ENCODE measurements at places on chromosomes 1 and 21.

GRCh38 chr1:87273291-87273690 is 55.4 kb upstream of the LMO4 start:
- no peak for DNase-seq

- DNase-seq: no peak
These were observed 250.3 kb downstream of the KCNT2 start for GRCh38 chr1:196357913-196358312.

DNA sequence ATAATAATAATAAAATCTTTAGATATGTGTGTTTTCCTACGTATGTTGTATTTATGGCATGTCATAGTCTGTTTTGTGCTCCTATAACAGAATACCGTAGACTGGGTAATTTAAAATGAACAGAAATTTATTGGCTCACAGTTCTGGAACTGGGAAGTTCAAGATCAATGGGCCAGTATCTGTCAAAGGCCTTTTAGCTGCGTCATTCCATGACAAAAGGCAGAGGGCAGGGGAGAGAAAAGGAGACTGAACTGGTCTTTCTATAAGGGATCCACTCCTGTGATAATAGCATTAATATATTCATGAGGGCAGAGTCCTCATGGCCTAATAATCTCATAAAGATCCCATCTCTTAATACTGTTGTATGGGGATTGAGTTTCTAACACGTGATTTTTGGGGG is 7.1 kb upstream of the SFT2D2 start:
- DNase-seq: no peak

- no peak for DNase-seq
These were observed 236.9 kb upstream of the VAMP3 start for GRCh38 chr1:7534061-7534825.

GRCh38 chr1:29831500-29832117 is 595.3 kb downstream of the PTPRU start:
- no peak for DNase-seq

DNA sequence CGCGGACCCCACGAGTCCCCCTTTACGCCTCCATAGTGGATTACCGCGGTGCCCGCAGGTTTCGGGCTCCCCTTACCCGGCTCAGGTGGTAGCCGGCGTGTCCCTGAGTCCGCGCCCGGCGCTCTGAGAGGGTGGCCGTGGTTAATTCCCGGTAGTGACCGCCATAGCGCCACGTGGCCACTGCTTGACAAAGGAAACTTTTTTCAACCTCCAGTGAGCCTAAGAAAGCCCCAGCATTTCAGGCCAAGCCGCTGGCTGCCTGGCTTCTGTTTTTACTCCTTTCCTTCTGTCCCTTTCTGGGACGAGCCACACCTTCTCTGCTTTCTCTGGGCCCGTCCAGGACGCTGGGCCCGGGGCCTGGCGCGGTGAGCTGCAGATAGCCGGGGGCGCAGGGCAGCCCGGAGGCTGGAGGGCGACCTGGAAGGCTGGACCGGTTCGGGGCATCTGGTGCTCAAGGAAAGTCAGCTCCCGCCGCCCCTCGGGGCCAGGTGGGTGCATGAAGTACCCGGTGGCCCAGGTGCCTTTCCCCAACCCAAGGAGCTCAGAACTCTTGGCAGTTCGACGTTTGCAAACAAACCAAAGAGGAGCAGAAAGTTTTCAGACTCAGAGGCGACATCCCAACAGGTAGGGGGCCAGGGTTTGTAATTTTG is 540 bp upstream of the C1orf198 start:
- DNase-seq: no peak

GRCh38 chr1:101278238-101278637 is 41.4 kb downstream of the S1PR1 start:
- no peak for DNase-seq

DNA sequence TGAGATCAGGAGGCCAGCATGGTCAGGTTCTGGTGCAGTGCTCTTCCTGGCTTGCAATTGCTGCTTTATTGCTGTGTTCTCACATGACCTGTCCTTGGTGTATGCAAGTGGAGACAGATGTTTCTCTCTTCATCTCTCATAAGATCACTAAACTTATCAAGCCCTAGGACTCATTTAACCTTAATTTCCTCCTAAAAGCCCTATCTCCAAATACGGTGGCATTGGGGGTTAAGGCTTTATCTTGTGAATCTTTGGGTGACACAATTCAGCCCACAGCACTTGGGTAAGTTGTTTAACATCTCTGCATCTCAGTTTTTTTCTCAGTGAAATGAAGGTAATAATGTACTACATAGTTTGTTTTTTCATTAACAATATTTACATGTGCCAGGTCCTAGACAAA is 152.4 kb downstream of the RWDD3 start:
- DNase-seq: no peak

DNA sequence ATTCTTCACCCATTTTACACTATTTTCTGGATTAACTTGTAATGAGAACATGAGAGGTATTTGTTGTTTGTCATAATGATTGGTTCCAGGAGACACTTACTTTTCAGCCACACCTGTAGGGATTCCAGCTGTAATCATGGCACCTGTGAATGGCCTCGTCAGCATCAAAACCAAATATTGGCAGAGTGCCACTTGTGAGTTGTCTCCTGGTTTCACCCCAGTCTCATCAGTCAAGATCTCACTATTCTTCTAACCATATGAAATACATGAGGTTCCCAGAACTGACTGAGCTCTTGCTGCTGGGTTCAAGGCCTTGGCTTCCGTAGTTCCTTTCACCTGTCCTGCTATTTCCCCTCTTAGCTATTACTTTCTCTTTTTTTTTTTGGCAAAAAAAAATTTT is 246.6 kb upstream of the ADGRL2 start:
- no peak for DNase-seq

DNA sequence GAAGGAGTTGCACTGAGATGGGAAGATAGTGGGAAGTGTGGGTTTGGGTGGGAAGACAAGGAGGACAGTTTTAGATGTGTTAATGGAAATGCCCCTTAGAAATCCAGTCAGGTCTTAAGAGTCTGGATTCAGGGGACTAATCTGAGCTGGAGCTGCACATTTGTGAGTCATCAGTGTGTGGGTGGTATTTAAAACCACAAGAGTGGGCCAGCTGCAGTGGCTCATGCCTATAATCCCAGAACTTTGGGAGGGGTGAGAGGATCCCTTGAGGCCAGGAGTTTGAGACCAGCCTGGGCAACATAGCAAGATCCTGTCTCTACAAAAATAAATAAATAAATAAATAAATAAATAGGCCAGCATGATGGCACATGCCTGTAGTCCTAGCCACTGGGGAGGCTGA is 40.9 kb upstream of the SLC6A9 start:
- no peak for DNase-seq

- DNase-seq: no peak
These were observed 159.0 kb downstream of the CASZ1 start for GRCh38 chr1:10637400-10637799.

DNA sequence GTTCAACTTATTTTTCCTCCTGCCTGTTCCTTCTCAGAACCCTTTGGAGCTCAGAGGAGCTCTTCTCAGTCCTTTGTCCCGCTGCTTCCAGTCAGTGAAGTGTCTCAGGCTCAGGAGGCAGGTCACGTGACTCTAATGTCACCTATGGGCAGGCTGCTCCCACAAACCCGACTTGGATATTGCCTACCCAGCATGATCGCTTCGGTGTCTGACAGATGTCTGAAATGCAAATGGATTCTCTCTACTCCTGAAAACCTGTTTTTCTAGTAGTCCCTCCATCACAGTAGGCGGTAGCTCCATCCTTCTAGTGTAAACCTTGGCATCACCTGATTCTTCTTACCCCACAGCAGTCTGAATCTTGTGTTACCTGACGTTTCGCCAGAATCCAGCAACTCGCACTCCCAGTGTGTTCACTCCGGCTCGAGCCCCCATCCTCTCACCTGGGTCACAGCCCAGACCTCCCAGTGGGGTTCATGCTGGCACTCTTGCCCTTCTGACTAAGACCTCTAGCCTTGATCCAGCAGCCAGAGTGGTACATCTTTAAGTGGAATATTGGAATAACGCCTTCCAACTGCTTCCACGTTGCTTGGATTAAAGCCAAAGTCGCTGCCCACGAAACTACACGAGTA is 5.4 kb downstream of the PADI6 start:
- DNase-seq: no peak

- DNase-seq: no peak
These were observed 5.1 kb downstream of the SH2D1B start for GRCh38 chr1:162406811-162407210.

DNA sequence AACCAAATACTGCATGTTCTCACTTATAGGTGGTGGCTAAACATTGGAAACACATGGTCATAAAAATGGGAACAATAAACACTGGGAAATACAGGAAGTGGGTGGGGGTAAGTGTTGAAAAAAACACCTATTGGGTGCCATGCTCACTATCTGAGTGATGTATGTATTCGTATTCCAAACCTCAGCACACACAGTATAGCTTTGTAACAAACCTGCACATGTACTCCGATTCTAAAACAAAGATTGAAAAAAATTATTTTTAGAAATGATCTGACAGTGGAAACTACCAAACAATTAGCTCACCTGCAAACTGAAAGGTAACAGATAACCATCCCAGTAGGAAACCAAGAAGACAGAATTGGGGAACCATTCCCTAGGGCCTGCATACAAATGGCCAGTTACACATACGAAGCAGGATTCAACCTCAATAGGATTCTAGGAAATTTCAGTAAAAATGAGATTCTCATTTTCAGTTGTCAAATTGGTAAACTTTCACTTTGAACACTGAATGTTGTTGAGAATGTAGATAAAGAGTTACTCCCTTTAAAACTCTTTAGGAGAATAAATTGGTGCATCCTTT is 88.1 kb upstream of the LRRC8D start:
- DNase-seq: no peak

GRCh38 chr1:232621050-232621449 is 8.9 kb downstream of the SIPA1L2 start:
- DNase-seq: no peak

GRCh38 chr1:54156201-54156600 is 3.4 kb upstream of the CDCP2 start:
- no peak for DNase-seq

DNA sequence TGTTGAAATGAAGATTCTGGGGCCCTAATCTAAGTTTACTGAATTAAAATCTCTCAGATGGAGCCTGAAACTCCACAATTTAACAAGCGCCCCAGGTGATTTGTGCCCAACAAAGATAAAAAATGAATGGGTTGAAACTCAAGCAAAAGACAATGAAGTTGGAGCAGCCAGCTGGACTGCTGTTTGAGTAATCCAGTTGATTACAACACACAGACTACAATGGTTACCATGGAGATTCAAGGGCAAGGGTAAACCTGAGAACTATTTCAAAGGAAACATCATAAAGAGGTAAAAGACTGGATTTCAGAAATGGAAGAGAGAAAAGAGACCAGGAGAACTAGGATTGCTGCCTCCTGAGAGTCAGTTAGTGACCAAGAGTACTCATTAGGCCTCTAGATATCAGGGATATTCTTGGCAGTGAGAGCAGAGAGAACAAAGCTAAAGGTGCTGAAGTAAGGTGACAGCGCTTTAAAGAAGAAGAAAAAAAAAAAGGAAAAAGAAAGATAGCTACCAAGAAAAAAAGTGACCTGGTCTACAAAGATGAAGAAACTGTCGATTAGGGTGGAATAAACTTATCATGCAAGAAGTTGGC is 44.5 kb downstream of the LRRC53 start:
- no peak for DNase-seq

- DNase-seq: no peak
These were observed 11.1 kb downstream of the ITGA10 start for GRCh38 chr1:145898756-145899155.

DNA sequence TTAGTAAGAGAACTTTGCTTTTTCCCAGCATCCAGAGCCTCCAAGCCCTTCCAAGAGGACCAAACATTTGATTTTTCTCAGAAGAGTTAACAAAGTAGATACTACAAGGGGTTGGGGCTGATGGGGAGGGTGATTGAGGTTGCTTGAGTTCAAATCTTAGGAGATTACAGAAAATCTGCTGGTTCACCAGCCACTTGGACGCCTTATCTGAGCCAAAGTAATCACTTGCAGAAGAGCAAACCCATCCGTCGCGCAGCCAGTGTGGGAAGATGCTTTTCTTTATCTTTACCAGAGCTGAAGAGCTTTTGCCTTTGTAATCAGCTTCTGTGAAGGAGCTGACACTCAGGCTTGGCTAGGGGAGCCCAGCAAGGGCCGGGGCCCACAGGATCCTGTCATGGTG is 91.9 kb upstream of the CTTNBP2NL start:
- DNase-seq: no peak

- DNase-seq: no peak
These were observed 583.1 kb upstream of the RGS18 start for GRCh38 chr1:191575180-191575579.

DNA sequence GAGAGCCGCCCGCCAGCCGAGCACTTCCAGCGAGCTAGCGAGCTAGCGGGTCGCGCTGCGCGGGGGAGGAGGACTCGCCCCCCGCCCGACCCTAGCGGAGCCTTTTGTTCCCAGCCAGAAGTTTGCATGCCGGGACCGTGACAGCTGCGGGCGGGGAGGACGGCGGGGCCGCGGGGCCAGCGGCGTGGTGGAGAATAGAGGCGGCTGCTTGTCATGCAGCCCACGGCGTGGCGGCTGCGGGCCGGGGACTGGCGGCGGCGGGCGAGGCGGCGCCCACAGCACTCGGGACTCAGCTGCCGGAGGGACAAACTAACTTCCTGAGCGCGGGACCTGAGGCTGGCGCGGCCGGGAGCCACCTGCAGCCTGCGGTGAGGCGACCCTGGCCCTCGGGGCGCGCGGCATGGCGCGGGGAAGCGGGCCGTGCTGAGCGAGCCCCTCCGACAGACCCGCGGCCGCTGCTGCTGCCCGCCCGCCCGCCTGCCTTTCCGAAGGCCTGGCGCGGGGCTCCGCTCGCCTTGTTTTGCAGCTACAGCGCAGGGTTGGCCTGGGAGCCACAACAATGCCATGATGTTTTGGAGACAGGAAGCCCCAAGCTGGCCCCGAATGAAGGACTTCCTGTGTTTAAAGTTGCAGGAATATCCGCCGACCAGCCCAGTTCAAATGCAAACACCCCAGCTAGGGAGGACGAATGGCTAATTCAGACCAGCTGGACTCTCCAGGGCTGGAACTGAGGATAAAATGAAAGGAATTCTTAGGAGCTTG is 82.2 kb upstream of the BMP8A start:
- no peak for DNase-seq

GRCh38 chr21:41045534-41046268 is 122.3 kb upstream of the BACE2 start:
- no peak for DNase-seq

All from D721Med (cell line).